Stimulated activated CD8-positive, alpha-beta memory T cell treated with anti-CD3 and anti-CD28 coated beads, Interleukin-12 subunit alpha, Interleukin-12 subunit beta, amount 100 ng/mL, for 4 hours (primary cell): ENCODE measurements at places on chromosomes 2 and 18.

GRCh38 chr2:2523461-2524347, 192.6 kb upstream of the MYT1L start:
- no peak for DNase-seq

DNA sequence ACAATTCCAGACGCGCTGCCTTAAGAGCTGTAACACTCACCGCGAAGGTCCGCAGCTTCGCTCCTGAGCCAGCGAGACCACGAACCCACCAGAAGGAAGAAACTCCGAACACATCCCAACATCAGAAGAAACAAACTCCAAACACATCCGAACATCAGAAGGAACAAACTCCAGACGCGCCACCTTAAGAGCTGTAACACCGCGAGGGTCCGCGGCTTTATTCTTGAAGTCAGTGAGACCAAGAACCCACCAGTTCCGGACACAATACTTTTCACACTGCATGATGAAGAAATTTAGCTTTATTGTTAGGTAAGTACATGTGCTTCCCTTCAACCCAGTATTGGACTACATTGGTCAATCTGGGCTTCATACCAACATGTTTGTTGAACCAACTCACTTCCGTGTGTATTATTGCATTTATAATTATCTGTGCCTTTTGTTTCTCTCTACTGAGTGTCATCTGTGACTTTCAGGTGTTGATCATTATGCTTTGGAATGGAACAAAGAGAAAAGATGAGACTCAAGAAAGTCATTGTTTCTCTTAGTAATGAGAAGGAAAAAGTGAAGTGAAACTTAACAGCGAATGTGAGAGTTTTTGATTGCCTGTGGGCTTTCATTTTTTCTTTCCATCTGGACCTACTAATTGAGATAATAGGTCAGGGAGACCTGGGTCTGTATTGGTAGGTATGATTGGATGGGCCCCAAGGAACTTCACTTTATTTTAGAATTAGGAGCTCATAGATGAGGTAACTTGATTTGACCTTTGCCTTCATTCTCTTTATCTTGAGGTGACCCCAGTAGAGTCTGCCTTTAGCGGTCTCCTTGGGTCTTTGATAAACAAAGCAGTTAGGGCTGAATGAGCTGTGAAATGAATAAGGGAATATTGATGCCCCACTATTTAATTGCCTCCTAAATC, 76.1 kb upstream of the CAVIN2 start:
- DNase-seq: no peak

GRCh38 chr2:182685559-182685958, 30.5 kb upstream of the DNAJC10 start:
- no peak for DNase-seq

- DNase-seq: no peak
Measured at GRCh38 chr2:183383854-183384253, 259.6 kb downstream of the NUP35 start.

DNA sequence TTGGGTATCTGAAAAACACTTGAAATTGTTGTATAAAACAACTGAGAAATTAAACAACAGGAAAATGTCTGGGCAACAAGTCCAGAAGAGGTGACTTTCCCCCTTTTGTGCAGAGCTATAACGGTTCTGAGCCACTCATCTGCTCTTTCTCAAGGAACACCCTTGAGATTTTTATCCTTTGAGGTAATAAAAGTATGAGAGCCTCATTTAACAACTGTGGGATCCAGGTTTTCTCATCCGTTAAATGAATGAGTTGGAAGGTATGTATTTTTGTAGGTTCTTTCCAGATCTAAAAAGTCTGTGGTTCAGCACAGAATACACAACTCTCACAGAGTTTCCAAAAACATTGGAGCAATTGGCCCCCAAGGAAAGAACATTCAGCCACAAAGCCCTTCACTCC, 93.0 kb downstream of the ANKRD44 start:
- no peak for DNase-seq

GRCh38 chr18:77008576-77009315, 123.8 kb downstream of the MBP start:
- DNase-seq: no peak

DNA sequence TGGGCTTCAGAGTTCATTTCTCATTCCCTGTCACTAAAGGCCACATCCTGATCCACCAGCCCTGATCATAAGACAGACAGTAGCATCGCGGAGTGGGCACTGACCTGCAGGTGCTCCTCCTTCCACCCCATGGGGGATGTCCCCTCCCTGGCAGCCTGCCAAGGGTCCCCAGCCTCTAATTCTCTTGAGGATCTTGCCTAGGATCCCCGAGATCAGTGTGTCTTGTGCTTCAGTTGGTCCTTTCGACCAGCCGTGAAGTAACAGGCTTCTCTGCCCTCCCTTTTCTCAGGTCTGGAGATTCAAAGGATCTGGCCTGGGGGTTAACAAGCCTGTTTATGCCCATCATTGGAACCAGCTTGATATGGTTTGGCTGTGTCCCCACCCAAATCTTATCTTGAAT, 74.5 kb downstream of the ALPK2 start:
- DNase-seq: no peak

DNA sequence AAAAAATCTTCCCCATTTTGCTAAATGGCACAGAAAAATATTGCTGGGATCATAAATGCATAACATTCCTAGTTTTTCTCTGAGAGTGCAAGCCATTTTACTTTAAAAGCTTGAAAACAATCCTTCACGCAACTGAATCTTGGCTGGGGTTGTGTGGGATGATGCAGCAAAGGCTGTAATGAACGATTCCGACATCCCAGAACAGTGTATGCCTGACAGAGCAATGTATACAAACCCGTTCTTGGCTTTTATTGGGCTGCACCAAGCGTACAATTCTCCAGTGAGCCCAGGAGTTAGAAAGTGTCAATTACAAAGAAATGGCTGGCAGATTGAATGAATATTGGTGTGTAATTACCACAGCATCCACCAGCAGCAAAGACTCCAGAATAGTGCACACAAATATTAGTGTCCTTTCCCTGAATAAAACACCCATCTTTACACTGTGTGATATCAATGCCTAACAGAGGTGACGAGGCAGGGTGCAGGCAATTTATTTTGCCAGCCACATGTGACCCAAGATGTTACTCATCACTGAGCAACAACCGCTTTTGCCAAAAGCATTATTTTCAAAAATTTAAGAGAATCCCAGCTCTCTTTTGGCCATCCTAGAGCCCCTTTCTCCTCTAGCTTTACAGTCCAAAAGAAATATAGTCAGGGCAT, 578.6 kb upstream of the CHAC2 start:
- no peak for DNase-seq
